ENCODE measurements at places on chromosomes 3 and 15.

- peak; percentile 59 for DNase-seq
Observed at GRCh38 chr3:112002096-112002971, 3.6 kb downstream of the TAGLN3 start.

DNA sequence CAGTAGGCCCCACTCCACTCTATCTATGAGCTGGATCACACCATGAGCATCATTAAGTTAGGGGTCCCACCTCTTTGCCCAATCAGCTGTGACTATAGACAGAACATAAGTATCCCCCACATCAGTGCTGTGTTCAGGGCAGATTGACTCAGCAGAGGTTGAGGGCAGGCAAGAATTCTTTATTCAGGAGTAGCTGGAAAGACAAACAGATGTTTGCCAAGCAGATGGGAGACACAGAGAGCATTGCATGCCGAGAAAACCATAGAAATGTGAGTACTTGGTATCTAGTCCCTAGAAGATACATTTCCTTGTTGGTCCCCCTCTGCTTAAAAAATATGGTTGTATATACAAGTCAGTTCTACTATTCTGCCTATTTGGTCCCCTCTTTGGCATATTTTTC, 440.8 kb downstream of the RAP2B start:
- no peak for DNase-seq

GRCh38 chr15:40366457-40367370, 8.7 kb downstream of the DISP2 start:
- no peak for DNase-seq

- DNase-seq = no peak
Observed at GRCh38 chr3:64184621-64185020, 40.6 kb downstream of the PRICKLE2 start.
